ENCODE measurements at places on chromosomes 16 and 17.

DNA sequence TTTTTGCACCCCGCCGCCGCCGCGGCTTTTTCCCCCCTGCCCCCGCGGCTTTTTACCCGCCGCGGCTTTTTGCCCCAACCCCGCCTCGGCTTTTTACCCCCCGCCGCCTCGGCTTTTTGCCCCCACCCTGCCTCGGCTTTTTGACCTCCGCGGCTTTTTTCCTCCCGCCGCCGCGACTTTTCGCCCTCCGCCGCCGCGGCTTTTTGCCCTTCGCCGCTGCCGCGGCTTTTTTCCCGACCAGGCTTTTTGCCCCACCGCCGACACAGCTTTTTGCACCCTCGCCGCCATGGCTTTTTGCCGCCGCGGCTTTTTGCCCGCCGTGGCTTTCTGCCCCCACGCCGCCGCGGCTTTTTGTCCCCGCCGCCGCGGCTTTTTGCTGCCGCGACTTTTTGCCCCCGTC is 137.0 kb upstream of the TP53TG3D start:
- DNase-seq: no peak

DNA sequence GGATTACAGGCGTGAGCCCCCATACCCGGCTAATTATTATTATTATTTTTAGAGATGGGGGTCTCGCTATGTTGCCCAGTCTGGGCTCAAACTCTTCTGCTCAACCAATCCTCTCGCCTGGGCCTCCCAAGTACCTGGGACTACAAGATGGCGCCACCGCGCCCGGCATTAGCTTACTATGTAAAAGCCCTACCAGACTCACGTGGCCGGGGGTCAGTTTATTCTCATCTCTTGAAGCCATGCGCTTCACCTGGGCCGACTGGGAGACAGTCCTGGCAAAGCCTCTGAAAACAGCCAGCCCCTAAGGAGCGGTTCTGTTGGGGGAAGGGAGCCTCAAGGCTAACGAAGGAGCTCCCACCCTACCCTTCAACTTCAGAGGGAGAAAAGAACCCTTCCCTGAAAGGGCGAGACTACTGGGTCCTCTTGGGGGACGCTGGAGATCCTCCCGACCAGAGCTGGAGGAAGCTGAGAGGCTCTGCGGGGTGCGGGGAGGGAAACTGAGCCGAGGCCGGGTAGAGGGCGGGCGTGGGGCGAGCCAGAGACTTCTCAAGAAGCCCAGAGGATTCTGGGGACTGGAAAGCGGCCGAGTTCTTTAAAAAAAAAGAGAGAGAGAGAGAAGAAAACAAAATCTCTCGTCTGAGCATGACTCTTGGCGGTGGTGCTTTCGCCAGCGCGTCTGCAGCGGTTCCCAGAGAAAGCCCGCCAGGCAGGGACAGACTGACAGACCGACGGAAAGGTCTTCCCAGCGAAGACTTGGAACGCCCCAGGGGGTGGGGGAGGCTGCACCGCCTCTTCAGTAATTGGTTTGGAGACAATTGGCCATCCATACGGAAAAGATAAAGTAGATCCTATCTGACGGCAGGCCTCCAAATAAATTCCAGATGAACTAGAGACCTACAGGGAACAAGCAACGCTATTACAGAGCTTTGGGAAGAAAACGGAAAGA is 5.6 kb upstream of the TUBG2 start:
- DNase-seq: no peak

DNA sequence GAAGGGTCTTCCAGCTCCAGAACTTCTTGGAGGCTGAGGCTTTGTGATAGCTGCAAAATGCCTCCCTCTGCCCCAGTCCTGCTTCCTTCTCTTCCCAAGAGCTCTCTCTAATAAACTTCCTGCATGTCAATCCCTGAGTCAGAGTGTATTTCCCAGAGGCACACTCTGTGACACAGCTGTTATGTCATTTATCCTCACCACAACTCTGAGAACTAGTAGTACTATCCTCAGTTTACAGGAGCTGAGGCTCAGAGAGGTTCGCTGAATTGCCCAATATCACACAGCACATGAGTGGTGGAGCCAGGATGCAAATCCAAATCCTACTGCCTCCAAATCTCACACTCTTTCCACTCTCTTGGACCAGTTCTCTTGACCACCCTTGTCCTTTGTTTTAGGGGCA is 20.0 kb downstream of the UNC45B start:
- DNase-seq: no peak

- DNase-seq: no peak
Measured at GRCh38 chr17:46121841-46122485, 71.3 kb downstream of the KANSL1 start.

- no peak for DNase-seq
Measured at GRCh38 chr16:72838586-72838910, 209.4 kb downstream of the ZFHX3 start.

GRCh38 chr17:58333736-58334207 is 5.2 kb upstream of the TSPOAP1 start:
- no peak for DNase-seq

DNA sequence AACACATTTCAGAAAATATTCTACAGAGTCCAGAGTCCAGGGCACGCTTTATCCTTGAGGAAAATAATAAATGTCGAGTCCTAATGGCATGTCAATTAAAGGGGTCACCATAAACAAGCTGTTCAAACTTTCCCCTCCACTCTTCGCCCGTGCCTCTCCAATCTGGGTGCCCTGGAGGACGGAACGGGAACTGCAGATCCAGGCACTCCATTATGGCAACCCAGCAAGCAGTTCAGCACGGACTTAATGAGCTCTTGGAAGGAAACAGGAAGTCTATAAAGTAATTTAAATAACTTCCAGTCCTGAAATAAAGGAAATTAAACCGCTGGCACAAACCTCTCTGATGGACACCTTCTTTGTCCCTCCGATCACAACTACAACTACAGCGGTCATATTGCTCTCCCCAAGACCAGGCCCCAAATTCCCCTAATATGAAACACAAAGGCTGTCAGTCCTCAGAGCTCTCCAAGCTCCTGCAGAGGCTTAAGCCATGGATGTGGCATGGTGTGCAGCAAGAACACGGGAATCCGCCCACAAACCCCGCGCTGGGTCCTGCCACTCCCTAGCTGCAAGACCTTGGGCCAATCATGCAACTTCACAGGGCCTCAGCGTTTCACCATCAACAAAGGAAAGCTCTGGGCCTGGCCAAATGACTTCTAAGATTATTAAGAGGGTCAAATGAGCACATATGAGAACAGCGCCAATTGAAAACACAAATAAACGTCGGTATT is 52.6 kb downstream of the ZFHX3 start:
- DNase-seq: no peak

GRCh38 chr17:44444735-44445105 is 55.3 kb upstream of the ITGA2B start:
- DNase-seq: no peak

DNA sequence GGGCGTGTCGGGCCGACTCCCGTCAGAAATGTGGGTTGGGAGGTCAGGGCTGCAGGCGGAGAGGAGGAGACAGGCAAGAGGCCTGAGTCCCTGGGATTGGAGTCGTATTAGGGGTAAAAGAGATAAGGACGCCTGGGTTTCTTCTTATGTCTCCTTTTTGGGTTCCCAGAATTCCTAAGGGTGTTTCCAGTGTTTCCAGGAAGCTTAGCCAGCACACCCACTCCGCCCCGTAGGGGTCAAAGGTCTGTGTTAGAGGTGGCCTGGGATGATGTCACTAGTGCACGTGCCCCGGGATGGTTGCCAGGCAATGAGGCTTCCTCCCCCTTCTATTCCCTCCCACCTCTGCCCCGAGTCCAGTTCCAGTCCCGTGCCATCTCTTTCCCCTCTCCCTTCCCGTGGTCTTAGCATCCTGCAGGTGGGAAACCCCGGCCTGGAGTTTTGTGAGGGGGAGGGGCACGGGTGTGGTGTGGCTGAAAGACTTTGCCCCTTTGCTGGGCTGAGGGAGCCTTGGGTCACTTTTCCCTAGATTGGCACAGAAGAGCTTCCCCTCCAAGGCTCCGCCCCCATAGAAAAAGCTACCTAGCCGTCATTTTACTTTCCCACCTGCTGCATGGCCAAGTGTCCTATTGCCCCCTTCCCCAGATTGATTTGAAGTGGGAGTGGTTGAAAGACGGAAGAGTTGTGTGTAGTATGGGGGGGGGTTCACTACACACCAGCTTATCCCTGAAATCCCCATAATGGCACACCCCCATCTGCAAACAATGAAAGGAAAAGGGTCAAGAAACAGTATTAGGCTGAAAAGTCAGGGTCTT is 2.8 kb downstream of the KDM6B start:
- DNase-seq: no peak

DNA sequence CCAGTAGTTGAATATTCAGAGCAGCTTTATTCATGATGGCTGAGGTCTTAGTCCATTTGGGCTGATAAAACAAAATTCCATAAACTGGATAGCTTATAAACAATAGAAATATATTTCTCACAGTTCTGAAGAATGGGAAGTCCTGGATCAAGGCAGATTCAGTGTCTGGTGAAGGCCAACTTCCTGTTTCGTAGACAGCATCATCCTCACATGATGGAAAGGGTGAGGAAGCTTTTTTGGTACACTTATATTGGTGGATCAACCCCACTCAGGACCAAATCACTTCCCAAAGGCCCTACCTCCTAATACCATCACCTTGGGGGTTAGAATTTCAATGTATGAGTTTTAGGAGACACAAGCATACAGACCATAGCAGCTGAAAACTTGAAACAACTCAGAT is 224.2 kb downstream of the CYB561 start:
- DNase-seq: no peak

- DNase-seq: no peak
Measured at GRCh38 chr16:19709381-19710136, 8.5 kb downstream of the KNOP1 start.

DNA sequence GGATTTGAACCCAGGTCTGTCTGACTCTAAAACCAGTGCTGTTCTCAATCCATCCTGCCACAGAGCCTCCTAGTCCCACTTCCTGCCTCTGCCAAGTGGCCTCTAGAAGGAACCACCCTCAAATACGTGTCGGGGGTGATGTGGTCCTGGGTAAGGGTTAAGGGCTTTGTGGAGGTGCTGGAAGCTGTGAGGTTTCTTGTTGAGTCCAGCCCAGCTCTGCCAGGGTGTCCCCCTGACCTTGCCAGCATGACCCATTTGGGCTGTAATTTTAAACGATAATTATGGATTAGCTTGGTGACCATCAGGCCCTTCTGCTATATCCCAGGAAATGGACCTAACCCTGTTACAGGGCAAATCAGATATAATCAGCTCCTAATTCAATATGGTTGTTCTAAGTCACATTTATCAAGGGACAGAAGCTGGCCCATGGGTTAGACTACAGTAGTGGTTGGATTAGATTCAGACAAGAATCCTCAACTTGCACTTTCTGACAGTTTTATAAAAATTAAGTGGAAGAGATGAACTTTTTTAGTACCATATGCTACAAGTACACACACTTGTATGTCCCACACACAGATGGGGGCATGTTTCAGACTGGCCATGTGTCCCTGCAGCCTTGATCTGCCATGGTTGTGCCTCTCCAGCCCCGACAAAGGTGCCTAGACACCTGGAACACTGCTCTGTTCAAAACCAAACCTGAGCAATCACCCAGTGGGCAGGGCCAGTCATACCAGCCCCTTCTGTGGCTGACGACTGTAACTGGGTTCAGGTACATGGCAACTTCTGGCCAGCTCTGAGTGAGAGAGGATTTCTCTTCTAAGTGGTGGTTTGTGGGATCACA is 48.0 kb downstream of the SMPD3 start:
- DNase-seq: no peak

DNA sequence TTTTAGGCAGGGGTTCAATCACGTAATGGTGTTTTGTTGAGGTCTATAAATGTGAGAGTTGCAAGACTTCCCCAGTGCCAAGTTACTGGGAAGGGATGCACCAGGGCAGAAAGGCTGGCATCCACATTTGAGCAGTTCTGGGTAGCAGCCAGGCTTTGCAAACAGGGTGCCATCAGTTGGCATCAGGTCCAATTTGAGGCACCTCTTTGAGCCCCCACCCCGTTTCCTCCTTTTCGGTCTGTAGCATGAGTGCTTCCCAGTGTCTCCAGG is 142.6 kb upstream of the CACNG5 start:
- DNase-seq: no peak
